ENCODE measurements at places on chromosomes 7 and 10.

- no peak for DNase-seq
Measured at GRCh38 chr7:30575910-30576309, 18.8 kb upstream of the GARS1 start.

DNA sequence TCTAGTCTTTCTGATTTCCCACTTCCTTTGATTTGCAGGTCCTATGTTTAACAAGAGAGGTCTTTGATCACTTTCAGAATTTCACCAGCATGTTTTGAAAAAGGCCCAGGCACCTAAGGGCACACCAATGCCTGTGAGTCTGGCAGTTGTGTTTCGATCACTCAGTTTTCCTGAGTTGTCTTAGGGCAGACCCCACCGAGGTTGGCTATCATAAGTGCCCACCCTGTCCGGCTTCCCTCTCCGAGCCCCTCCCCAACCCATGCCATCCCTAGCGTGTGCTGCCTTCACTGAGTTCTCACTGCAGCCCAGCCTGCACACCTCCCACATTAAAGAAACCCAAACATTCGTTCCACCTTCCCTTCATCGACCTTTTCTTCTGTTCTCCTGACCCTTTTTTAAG lies 257.9 kb downstream of the GRID1 start:
- no peak for DNase-seq

GRCh38 chr7:151237244-151238189 lies 5.2 kb downstream of the CHPF2 start:
- DNase-seq, result no peak

- no peak for DNase-seq
Measured at GRCh38 chr10:11516431-11516746, 95.1 kb downstream of the USP6NL start.

- no peak for DNase-seq
Measured at GRCh38 chr10:49361735-49362568, 33.9 kb downstream of the DRGX start.

GRCh38 chr10:71260622-71261325 lies 48.4 kb downstream of the UNC5B start:
- no peak for DNase-seq

- no peak for DNase-seq
Measured at GRCh38 chr7:132023466-132023865, 467.0 kb upstream of the PODXL start.

GRCh38 chr10:2476812-2477553 lies 590.4 kb upstream of the PFKP start:
- no peak for DNase-seq

GRCh38 chr10:77619964-77620703 lies 17.5 kb downstream of the KCNMA1 start:
- no peak for DNase-seq

DNA sequence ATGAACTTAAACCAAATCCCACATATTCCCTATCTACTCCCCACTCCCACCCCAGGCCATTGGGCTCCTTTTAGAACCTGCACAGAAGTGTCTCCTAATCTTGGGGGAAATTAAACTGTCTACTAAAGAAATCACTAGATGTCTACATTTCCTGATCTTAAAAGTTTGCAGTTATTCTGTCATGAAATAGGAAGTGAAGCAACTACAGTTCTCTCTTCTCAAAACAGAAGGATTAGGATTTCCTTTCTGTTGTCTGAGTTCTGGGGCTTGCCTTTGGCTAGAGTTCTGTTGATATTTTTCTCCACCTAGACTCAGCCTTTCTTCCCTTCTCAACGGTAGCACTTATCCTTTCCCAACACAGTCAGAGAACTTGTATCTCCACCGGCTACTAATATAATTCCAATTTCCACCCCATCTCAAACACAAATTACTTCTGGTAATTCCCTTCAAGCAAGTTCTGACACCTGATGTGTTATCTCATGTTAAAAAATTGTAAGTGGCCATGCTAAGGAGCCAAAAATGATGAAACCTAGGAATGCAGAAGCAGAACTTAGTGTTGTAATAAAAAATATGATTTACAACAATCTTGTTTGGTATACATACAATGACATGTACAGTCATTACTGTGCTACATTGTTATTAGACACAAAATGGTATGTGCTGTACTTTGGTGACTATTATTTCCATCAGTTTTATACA lies 12.1 kb downstream of the OR9A4 start:
- DNase-seq, result no peak

DNA sequence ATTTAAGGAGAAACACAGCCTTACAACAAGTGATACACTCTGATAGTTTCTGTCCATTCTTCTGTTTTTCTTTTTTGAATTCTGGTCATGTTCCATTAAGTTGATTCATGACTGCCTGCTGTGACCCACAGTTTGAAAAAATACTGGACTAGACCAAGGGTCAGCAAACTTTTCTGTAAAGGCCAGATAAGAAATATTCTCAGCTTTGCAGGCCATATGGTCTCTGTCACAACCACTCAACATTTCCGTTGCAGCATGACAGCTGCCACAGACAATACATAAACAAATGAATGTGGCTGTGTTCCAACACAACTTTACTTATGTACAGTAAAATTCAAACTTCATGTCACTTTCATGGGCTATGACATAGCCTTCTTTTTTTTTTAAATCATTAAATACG lies 156.7 kb downstream of the PLXNA4 start:
- no peak for DNase-seq

DNA sequence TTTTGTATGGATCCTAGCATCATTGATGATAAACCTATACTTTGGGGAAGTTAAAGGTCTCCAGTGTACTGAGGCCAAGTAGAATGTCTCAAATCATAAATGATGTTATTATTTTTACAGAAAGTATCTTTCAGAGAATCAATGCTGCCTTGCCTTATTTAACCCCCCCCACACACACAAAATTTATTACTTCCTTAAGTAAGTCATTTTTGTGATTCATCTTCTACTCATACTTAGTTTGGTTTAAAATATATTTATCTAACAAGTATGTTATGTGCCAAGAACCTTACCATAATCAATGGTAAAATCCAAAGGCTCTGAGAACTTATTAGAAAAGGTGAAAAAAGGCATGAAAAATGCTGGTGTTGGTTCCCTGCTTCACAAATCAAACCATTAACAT lies 18.8 kb upstream of the CLDN12 start:
- no peak for DNase-seq

- no peak for DNase-seq
Measured at GRCh38 chr10:110978204-110978603, 58.8 kb downstream of the SHOC2 start.

- DNase-seq, result no peak
Measured at GRCh38 chr7:119438315-119438714, 834.7 kb upstream of the KCND2 start.

DNA sequence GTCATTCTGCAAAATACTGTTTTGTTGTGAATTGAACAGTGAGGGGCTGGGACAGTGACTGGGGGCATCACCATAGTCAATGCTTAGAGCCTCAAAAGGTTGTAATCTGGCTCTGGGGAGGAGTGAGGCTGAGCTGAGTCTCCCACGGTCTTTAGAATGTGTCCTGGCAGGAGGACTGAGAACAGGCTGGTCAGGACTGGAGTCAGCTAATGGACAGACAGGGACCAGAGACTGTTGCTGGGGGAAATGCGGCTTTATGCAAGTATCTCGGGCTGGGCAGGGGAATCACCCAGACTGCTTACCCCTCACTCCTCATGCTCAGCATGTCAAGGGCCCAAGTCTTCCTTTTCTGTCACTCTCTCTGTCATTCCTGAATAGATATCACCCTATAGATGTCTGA lies 346.5 kb downstream of the TYW1 start:
- DNase-seq, result no peak

GRCh38 chr7:18864967-18865366 lies 252.5 kb downstream of the TWIST1 start:
- DNase-seq, result no peak

DNA sequence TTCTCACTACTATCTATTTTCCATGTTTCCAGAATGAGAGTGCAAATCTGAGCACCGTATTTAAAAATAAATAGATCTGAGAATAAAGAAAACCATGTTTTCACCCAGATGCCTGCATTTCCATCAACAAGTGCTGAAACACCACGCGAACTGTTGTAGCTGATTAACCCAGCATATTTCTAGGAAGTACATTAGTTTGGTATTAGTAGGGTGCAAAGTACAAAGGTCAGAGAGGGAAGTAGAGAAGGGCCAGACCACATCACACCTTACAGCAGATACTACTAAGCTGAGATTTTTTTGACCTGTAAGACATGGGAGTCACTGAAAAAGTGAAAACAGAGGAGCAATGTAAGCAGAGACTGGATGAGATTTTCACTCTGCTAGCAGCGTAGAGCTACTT lies 181.3 kb downstream of the IMMP2L start:
- no peak for DNase-seq

DNA sequence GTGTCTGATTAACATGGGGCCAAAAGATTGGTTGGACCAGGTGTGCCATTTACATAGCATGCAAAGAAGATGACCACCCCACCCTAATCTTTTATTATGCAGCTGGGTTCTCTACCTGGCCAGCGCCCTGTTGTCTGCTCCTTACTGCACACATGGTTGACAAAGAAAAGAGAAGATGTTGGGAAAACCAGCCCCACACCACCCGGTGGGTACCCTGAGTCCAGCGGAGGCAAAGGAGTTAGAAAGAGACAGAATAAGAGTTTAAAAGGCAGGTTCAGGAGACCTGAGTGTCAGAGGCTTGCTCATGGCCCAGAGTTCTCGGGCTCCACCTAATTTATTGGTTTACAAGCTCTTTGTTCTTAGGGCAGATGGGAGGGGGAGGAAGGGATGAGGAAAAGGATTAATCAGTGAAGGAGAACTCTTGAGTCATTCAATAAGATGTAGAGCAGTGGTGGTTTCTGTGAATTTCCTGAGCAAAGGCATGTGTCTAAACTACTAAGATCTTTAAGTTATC lies 24.1 kb upstream of the ABCA13 start:
- no peak for DNase-seq

DNA sequence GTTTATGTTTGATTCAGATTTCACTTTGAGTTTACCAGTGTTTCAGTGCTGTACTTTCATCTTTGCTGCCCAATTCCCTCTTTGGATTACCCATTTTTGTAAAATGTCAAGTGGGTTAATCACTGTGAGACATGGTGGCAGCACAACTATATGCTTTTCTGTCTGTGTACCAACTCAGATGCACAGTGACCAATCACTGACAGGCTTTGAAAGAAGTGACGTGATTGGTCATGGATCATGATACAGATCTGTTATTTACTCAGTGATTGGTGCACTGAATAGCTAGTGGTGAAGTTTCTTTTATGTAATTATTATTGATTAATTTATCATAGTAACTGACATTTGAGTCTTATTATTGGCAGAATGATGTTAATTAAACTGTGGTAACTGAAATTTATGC lies 126.9 kb downstream of the SDK1 start:
- DNase-seq, result no peak

- DNase-seq, result no peak
Measured at GRCh38 chr7:17677408-17677807, 262.9 kb downstream of the SNX13 start.

GRCh38 chr7:19268737-19269136 lies 123.5 kb upstream of the FERD3L start:
- no peak for DNase-seq

- DNase-seq, result no peak
Measured at GRCh38 chr10:36533861-36534260, 591.5 kb upstream of the ANKRD30A start.

DNA sequence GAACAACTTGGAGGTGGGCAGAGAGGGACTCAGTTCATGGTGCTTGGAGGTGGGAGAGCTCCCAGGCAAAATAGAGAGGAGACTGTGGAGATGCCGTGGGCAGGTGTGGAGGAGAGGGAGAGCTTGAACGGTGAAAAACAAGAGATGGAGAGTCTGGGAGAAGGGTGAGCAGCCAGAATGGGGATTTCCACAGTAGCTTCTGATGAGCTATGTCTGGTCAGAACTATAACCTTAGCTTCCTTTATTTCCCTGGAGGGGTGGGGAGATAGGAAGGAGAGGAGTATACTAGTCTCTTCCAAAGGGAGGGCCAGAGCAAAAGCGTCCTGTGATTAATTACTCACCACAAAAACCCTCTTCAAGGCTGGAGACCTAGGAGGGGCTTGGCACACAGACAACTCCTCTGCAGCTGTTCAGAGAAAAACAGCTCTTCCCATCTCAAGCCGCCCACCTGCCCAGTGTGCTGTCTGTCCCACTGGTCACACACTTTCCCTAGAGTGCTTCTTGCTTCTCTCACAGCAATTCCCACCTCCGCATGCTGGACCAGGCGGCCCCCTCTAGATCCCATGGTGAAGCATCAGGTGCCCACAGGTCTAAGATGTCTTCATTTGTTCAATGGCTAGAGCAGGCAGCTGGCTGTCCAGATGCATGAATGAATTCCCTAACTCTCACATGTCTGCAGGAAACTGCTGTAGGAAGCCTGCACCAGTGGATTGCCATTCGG lies 41.9 kb downstream of the TAS2R41 start:
- no peak for DNase-seq

DNA sequence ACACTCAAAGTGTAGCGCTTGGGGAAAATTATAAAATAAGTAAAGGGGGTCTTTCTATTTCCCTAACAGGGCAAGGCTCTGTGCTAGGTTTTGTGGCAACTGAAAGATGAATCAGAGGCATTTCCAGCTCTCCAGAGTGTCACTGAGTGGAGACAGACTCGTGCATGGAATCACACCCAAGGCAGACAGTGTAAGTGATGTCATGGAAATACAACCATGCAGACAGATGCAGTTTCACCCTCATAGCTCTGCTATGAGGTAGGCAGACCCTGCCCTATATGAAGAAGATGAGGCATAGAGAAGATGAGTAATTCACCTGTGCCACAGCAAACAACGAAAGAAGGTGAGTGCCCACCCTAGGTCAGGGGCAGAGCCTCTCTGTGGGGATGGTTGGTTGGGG lies 57.2 kb upstream of the PITRM1 start:
- no peak for DNase-seq

DNA sequence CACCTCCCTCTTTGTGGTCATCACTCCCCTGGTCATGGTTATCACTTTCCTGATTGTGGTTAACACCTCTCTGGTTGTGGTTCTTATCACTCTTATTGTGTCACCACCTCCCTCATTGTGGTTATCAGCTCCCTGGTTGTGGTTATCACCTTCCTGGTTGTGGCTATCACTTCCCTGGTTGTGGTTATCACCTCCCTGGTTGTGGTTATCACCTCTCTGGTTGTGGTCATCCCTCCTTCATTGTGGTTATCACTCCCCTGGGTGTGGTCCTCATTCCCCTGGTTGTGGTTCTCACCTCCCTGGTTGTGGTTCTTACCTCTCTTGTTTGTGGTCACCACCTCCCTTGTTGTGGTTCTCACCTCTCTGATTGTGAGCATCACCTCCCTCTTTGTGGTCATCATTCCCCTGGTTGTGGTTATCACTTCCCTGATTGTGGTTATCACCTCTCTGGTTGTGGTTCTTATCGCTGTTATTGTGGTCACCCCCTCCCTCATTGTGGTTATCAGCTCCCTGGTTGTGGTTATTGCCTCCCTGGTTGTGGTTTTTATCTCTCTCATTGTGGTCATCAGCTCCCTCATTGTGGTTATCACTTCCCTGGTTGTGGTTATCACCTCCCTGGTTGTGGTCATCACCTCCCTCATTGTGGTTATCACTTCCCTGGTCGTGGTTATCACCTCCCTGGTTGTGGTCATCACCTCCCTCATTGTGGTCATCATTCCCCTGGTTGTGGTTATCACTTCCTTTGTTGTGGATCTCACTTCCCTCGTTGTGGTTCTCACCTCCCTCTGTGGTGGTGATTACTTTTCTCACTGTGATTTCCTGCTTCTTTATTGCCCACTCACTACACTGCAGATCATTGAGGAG lies 106.7 kb downstream of the GPR26 start:
- no peak for DNase-seq

Data from stimulated activated CD4-positive, alpha-beta T cell treated with anti-CD3 and anti-CD28 coated beads, Interleukin-1b, Interleukin-23, amount 100 ng/mL, for 24 hours (primary cell).